Hematopoietic multipotent progenitor cell treated with erythropoietin and hydrocortisone succinate and interleukin-3 and kit ligand, for 17 days (in vitro differentiated cells): ENCODE measurements at places on chromosomes 5 and 9.

DNA sequence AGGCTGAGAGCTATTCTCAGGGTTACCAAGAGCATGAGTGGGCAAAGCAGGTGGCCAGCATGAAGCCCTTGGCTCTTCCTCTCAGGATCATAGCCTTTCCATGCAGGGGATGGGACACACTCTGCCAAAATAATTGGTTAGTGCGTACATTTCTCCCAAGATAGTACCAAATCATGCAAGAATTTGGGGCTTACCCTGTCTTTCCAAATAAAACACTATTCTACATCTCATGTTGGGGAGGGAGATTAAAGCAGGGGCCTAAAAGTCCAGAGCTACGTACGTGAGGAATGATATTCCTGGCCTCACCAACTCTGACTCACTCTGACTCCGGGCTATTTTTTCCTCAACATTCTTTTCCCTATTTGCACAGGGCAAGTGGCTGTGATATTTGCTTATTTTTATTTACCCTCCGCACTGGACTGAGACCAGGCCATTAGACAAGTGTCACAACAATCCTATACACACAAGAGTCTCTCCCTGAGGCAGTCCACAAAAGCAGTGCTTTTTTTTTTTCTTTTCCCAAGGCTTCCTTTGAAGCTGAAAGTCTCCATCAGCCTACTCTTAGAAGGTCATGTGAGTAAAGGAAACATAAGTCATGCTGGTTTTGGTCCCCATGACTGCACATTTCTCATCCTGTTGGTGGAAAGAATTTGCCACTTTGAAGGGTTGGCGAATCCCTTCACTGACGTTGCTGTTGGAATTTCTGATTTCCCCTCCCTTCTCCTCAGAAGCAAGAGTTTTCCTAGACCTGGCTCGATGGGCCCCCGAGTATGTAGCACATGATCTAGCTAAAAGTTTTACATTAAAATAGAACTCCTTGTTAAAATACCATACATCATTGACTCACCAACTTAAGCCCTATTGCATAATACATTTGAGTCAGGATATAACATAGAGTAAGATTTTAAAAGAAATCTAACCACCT, 40.0 kb downstream of the TMEM252 start:
- DNase-seq, result no peak

- no peak for DNase-seq
Observed at GRCh38 chr9:14080959-14081542, 232.9 kb downstream of the NFIB start.

DNA sequence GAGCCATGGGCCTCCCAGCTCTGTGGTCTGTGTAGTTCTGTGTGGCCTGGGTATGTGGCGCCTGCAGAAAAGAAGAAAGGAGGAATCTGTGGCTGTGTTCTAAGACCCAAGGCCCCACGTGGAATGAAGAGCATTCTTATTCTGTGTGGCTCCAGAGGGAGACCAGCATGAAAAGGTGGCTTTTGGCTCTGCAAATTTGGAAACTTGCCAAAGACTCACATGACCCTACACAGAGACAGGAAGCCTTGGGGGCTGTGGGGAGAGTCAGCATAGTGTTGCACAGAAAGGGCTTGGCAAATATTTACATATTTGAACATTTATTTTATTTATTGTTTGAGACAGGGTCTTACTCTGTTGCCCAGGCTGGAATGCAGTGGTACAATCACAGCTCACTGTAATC, 193.3 kb downstream of the TMEM38B start:
- DNase-seq, result no peak

- DNase-seq, result no peak
Observed at GRCh38 chr5:180519098-180519497, 24.9 kb downstream of the CNOT6 start.

GRCh38 chr9:128390813-128391711, 19.9 kb downstream of the URM1 start:
- no peak for DNase-seq

GRCh38 chr9:71783120-71783523, 14.8 kb upstream of the CEMIP2 start:
- DNase-seq, result no peak

GRCh38 chr9:91481972-91482371, 58.3 kb upstream of the NFIL3 start:
- DNase-seq, result no peak

DNA sequence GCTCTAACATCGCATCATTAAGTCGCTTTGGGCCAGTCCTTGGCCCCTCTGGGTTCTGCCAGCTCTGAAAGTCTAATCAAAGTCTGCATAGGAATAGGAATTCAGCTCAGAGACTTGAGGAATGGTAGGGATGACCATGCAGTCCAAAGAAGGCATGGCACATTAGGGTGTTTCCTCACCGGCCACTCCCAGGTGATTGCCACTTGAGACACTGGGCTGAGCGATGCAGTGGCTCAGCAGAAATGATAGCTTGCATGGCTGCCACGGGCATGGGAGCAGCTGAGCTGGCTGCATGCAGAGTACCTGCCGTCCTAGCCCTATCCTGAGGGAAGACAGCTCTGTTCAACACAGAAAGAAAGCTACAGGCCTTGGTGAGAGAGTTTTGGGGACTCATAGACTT, 28.8 kb downstream of the AFAP1L1 start:
- no peak for DNase-seq

DNA sequence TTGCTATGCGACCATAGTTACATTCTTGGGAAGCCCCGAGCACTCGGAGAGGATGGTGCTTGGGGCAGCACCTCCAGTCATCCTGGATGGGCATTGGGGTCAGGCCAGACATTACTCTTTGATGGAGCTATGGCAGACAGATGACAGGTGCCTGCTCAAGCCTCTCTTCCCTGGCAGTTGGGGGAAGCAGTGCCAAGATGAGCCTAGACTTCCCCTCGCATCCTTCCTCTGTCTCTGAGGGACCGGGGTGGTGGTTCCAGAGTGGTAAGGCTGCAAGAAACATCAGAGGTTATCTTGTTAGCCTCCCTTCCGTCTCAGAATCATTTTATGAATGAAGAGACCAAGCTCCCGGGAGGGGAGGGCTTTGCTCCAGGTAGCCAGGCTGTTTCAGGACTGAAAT, 2.8 kb upstream of the HMCN2 start:
- DNase-seq, result no peak
